ENCODE measurements at places on chromosomes 2 and 18. TPM values are rescaled to one million over a fixed set of nuclear protein-coding genes. Genes with fewer than 3 reads are reported as not detected.

- no peak for DNase-seq
Measured at GRCh38 chr2:175101514-175101913, 66.5 kb downstream of the ATF2 start.

DNA sequence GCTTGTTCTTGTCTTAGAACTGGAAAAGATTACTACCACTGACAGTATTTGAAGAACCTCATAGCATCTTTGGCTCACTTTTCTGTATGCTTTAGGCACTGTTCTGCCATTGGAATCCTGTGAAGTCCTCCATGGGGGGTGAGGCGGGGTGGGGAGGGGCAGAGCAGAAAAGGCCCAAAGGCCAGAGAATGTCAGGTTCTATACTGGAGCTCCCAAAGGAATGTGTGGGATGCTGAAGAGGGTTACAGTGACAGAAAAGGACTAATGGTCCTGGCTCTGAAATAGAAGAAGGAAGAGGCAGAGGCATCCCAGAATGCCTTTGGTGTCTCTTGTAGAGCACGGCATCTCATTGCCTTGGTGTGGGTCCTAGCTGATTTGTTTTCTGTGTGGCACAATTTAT is 141.9 kb downstream of the HAUS1 start:
- DNase-seq, result no peak

DNA sequence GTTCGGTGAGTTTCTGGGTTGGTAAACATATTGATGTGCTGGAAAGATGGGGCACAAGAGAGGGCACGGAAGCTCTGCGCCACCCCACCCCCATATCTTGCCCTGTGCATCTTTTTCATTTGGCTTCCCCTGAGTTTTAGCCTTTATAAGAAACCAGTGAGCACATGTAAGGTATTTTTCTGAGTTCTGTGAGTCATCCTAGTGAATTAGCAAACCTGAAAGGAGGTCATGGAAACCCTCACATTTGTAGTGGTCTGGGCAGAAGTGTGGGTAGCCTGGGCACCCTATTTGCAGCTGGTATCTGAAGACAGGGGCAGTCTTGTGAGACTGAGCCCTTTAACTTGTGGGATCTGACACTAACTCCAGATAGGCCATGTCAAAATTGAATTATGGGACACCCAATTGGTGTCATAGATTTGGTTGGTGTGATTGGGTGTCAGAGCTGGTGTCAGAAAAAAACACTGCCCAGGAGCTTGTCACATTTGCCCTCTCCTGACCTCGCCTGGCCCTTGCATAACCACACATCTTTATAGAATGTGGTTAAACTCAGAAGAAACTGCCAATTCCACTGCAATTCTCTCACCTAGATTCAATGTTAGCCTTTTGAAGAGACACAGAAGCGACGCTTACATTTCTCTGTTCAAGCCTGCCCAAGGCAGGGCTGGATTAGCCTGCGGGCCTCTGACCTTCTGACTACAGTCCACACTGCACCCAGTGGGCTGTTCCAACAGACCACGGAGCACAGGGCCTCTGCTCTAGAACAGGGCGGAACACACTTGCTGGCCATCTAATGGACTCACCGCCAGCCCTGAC is 12.0 kb upstream of the GALM start:
- no peak for DNase-seq

- no peak for DNase-seq
Measured at GRCh38 chr2:4404363-4404762, 701.0 kb downstream of the DCDC2C start.

- DNase-seq, result peak; percentile 46
Measured at GRCh38 chr2:180367815-180368214, 360.7 kb upstream of the CWC22 start.

- DNase-seq, result no peak
Measured at GRCh38 chr2:16624436-16624780, 41.2 kb downstream of the CYRIA start.

DNA sequence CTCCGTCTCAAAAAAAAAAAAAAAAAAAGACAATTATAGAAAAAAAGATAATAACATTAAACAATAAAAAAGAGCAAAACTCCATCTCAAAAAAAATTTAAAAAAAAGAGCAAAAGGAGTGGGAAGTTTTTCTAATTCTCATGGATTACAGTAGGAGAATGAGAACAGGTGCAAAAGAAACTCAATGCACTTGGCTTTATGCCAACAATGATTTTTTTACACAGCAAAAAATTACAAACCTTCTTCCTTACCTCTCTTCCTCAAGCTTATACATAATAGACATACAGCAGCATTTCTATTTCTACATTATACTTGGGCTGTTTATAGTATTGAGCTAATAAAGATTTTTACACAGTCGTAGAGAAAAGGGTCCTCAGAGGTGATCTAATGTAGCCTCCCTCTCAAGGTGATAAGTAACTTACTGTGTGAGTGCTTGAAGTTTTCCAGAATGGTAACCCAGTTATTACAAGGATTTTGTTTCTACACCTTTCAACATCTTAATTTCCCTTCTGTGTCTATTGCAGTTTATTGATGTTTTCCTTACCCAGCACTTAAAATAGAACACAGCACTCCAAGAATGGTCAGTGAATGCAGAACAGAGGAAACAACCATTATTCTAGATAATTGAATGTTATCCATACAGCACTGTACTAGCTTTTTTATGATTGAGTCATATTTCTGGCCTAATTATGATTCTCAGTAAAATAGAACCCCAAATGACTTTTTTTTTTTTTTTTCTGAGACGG is 34.9 kb upstream of the RNF138 start:
- DNase-seq, result no peak

Gene SULT1C4
- not detected for total RNA-seq

Gene C1GALT1C1L
- total RNA-seq, result not detected

Gene AQP4
- not detected for total RNA-seq
